ENCODE measurements at places on chromosomes 6 and 20.
A peak's percentile ranks its signal among the peaks of the same experiment; 100 is the strongest.

DNA sequence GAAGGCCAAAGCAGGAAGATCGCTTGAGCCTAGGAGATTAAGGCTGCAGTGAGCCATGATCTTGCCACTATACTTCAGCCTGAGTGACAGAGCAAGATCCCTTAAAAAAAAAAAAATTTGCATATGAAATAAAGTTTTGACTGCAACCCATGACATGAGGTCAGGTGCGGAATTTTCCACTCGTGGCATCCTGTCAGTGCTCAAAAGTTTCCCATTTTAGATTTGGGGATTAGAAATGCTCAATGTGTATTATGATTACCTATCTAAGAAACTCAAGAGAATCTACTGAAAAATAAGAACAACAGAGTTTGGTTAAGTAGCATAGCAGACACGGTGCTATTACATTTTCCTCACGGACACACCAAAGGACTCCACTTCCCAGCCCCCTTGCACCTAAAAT lies 11.7 kb downstream of the SLC23A2 start:
- peak; percentile 34 for DNase-seq

DNA sequence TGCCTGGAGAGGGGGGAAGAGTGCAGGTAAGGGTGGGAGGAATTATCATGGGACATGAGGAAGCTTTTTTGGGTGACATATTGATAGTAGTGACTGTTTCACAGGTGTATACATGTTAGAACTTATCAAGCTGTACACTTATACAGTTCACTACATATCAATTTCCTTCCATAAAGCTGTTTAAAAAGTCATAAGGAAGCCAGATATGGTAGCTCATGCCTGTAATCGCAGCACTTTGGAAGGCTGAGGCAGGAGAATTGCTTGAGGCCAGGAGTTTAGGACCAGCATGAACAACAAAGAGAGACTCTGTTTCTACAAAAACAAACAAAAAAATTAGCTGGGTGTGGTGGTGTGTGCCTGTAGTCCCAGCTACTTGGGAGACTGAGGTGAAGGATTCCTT lies 21.7 kb downstream of the ZSCAN12 start:
- no peak for DNase-seq

GRCh38 chr20:41467690-41468089 lies 101.1 kb upstream of the EMILIN3 start:
- no peak for DNase-seq

GRCh38 chr20:25058847-25059810 lies 1.2 kb upstream of the ACSS1 start:
- DNase-seq: peak; percentile 31

DNA sequence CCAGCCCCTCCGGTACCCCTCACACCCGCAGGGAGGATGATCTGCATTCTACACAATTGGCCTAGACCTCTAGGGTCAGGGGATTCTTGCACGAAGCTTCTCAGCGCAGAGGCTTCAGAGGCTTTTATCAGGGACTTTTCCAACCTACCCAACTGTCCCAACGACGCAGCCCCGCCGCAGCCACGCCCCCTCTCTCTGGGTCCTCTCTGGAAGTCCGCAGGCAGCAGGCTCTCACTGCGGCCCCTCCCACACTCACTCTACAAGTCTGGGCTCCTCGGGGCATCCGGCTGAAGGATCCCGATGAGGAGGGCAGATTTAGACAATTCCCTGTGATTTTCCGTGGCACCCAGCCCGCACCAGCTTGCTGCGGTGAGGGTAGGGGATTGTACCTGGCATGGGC lies 227.7 kb upstream of the RNF24 start:
- DNase-seq: peak; percentile 55

- no peak for DNase-seq
Measured at GRCh38 chr6:57252975-57253374, 30.9 kb upstream of the RAB23 start.

DNA sequence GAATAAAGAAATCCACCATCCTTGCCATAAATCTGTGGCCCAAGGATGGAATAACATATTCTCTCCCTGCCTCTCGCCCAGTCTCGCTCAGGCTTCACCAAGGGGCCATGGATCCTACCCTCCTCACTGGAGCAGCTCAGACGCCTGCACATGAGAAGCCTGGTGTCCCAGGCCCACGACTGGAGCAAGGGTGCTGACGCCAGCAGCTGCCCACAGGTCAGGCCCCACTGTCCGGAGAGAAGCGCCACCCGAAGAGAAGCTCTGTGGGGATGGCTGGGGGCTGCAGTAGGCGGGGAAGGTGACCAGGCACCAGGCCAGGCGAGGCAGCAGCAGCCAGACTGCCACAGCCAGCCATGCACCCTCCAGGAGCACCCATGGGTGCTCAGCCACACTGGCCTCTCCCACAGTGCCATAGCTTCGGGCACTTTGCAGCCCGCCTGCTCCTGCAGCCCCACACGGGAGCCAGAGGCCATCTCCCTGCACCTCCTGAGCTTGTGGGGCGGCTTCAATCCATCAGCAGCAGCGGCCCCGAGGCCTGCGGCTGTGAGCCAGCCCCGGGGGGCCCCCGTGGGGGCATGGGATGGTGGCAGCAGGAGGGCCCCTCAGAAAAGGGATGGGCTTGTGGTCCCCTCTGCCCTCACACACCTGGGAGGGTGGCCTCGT lies 286.2 kb upstream of the SGK1 start:
- no peak for DNase-seq

DNA sequence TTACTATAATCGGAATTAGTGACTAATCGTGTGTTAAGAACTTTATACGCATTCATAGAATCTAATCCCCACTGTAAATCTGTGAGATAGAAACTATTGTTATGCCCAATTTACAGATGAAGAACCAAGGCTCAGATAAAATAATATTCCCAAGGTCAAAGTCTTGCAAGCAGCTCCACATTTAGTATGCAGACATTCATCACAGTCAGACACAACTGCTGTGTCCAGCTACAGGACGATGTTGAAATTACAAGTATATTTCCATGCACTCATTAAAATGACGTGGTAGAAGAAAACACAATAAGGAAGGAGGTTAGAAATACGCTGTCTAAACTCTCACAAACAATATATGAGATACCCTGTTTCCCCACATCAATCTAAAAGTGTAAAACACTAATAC lies 82.5 kb downstream of the PREX1 start:
- no peak for DNase-seq

- DNase-seq: no peak
Measured at GRCh38 chr20:2604506-2604835, 48.0 kb upstream of the NOP56 start.

DNA sequence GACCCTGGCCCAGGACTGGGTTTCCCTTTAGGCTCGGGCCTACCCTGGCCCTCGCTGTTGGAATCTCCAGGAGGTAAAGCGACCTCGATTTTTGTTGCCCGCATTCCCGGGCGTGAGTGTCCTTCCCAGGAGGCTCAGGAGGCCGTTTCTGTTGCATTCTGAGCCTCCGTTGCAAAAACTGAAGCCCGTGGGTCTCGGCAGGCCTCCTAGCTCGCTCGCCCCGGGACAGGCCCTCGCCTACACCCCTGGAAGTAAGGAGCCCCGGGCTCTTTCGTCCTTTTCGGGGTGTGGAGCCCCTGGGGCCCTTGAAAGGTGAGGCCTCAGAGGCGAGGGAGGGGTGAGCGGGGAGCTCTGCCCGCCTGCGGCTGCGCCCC lies 2.3 kb downstream of the NR2E1 start:
- DNase-seq: no peak

DNA sequence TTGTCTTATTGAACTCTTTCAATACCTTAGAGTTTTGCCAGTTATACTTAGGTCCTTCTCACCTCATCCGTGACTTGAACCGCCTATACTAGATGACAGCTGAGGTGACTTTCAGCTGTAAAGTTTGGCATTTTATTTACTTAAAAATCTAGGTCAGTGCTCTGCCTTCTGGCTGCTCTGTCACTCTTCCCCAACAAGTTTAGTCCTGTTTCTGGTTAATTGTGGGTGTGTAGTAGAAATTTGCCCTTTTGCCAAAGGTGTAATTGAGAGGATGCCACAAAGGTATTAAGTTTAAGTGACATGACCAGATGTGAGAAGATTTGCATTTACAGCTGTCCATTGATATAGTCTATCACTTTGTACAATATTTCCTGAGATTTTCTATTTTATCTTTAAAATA lies 106.2 kb downstream of the FARS2 start:
- no peak for DNase-seq

- DNase-seq: peak; percentile 65
Measured at GRCh38 chr20:51639206-51639832, 96.8 kb upstream of the NFATC2 start.

- DNase-seq: no peak
Measured at GRCh38 chr6:158013904-158014504, 32.3 kb downstream of the SYNJ2 start.

- DNase-seq: no peak
Measured at GRCh38 chr20:17504066-17504897, 26.9 kb downstream of the BFSP1 start.

DNA sequence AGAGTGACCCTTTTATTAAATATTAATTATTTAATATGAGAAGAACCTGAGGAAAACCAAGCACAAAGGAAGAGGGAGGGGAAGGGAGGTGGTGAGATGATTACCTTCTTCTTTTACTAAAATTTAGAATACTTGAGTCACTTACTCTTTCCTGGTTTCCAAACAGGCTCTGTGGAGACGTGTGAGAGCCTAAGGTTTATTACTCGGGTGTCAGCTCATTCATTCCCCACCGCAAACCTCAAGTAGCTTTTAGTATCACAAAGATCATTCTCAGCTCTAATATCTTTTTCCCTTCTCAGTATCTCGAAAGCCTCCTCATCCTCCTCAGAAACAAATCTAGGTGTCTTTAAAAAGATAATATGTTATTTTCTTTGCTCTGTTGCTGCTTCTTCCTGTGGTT lies 497.2 kb upstream of the JARID2 start:
- no peak for DNase-seq

- DNase-seq: no peak
Measured at GRCh38 chr6:134753001-134753400, 196.9 kb downstream of the ALDH8A1 start.

- DNase-seq: no peak
Measured at GRCh38 chr20:41327178-41327577, 9.6 kb upstream of the ZHX3 start.

DNA sequence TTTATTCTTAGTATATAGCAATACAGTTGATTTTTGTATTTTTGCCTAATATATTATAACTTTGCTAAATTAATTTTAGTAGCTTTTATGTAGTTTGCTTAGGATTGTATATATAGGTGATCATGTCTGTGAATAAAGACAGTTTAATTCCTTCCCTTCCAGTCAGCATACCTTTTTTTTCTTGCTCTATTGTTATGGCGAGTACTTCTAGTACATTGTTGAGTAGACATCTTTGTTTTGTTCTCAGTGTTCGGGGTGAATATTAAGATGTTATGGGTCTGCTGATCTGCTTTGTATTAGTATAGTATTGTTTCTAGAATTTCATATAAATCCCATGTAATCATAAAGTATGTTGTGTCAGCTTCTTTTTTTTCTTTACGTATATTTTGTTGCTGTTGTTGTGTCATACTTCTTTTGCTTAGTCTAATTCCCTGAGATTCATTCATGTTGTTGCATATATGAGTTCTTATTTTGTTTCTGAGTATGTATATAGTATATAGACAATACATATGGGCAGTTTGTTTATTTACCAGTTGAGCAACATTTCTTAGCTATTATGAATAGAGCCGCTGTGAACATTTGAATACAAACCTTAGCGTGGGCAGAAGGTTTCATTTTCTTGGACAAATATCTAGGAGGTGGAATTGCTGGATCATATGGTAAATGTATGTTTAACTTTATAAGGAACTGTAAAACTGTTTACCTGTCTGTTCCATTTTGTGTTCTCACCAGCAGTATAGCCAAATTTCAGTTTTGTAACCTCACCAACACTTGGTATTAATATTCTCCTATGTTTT lies 25.5 kb downstream of the NCOA3 start:
- DNase-seq: no peak

DNA sequence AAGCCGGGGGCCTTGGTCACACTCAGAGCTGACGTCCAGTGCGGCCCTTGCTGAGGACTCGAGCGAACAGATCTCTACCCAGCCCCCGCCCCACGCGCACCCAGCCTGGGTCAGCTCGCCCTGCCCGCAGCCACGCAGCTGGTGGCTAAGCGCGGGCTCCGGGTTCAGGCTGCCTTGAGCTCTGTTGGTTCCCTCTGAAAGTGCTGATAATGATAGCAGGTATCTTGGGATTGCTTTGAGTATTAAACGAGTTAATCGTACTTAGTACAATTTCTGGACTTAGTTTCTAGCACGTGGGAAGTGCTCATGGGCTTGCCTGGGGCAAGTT lies 88.1 kb upstream of the TGM3 start:
- no peak for DNase-seq

- no peak for DNase-seq
Measured at GRCh38 chr6:166469426-166469961, 86.8 kb upstream of the MPC1 start.

DNA sequence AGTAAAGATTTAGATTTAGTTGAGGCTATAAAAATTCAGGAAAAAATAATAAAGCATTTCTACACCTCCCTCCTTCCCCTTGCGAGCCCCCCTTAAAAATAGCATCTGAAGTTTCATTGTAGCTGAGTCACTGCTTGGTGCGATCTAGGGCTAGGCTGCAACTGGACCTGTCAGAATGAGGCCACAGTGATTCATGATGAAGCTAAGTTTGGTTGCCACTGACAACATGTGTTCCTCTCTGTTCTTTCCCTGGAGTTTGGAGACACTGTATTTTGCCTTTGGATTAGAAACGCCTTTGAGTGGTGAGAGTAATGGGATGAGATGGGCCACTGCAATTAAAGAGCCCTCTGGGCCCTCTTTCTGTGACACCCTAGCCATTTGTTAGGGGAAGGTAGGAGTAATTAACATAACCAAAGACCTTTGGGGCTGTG lies 334.1 kb downstream of the NRN1 start:
- peak; percentile 24 for DNase-seq

GRCh38 chr20:55153001-55153645 lies 677.7 kb downstream of the DOK5 start:
- DNase-seq: no peak

DNA sequence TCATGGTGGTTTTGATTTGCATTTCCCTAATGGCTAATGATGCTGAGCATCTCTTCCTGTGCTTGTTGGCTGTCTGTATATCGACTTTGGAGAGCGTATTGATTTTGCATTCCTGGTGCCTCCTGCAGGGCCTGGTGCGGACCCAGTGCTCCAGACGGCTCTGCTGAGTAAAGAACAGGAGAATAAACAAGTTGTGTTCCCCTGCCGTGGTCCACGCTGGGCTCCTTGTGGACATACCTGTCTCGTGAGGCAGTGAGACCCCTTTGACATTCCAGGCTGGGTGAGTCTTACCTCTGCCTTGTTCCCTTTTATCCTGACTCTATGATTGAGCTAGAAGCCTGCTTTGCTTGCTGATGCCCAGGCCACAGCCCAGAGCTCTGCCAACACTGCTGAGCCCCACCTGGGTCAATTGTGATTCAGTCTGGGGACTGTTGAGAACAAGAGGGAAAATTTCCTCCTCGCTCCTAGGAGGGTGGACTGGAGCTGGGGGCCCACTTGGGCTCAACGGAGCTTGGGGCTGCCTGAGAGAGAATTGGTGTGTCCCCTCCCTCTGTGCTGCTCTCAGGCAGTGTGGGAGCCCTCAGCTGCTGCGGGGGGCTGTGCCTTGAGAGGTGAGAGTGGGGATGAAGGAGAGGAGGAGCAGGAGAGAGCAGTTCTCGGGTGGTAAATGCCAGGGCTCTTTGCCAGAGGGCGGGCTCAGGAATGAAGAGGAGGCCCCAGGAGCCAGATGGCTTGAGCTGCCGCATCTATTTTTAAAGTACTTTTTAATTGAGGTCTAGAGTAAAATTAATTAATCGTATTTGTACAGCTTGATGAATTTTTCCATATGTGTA lies 43.7 kb upstream of the PMEPA1 start:
- DNase-seq: no peak
